ENCODE measurements at places on chromosomes 2 and 18. TPM values are rescaled to one million over a fixed set of nuclear protein-coding genes. Genes with fewer than 3 reads are reported as not detected.

DNA sequence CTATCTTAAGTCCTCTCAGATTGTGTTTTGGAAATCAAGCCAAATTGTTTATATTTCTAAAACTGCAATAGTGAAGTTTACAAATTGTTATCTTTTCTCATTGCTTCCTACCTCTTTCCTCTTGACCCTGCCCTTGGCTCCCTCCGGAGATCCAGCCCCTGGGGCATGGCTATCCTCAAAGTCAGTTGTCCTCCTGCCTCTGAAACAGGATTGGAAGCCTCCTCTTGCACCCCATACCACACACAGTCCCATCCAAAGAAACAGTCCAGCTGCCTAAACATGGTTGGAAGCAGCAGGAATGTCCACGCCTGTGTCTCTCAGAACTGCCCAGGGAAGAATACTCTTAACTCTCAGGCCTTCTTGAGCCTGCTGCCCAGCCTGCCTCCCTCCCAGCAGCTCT lies 30.1 kb upstream of the COL6A3 start:
- no peak for DNase-seq

GRCh38 chr2:170411660-170412059 lies 233.7 kb downstream of the MYO3B start:
- no peak for DNase-seq

GRCh38 chr2:12169721-12170120 lies 423.3 kb downstream of the LPIN1 start:
- DNase-seq: peak; percentile 69

GRCh38 chr2:96359310-96359709 lies 23.7 kb downstream of the NCAPH start:
- no peak for DNase-seq

Gene LONRF2
- 14.7 TPM for total RNA-seq

Gene UPP2
- not detected for total RNA-seq
